ENCODE measurements at places on chromosomes 4 and X.

DNA sequence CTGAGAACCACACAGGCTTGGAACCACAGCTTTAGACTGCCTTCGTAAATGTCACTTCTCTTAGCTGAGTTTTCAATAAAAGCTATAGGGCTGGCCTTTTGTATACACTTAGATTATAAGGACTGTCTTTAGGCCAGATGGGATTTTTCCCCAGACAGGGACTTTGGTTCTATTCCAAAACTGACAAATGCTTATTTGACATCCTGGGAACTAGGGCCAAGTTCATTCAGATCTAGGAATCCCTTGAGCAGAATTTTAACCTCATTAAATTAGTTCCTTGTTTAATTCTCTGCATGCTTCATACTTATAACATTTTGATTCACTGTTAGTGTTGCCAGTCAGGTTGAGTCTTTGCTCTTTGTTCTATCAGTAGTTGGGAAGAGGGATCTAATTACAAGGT, 23.1 kb downstream of the ZRSR2 start:
- DNase-seq: no peak

DNA sequence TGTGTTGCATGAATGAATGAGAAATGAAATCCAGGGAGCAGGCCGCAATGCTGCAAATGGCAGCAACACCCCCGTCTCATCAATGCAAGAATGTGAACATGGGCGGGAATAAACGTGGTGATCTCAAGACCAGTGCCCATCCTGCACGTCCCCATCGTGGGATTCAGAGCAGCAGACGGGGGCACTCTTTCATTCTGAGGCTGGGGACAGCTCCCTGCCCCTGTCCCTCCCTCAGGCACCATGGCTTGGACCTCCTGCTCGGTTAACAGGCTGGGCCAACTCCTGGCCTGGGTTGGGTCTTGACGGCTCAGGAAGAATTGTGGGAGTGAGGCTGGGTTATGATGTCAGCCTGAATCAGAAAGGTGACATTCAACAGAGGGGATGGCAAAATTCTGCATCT, 78.9 kb downstream of the NSUN7 start:
- DNase-seq: no peak

DNA sequence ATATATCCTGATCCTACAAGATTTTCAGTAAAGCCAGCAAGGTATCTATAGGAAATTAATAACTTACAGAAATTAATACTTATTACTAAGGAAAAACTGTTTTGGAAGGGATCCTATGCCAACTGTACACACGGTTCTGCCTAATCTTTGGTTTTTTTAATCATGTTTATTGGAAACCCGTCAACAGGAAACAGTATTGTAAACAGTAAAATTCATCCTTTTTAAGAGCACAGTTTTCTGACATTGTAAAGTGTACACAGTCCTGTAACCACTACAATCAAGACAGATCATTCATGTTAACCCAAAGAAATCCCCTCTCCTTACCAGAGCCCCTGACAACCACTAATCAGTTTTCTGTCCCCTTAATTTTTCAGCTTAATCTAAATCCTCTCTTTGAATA, 9.9 kb downstream of the ABCG2 start:
- DNase-seq: no peak

GRCh38 chrX:39777623-39778025, 320.1 kb downstream of the BCOR start:
- DNase-seq: no peak

GRCh38 chr4:101022151-101023024, 324.9 kb downstream of the PPP3CA start:
- DNase-seq: no peak
